Osteocyte (in vitro differentiated cells): ENCODE measurements at places on chromosomes 4 and X. TPM values are rescaled to one million over a fixed set of nuclear protein-coding genes. Genes with fewer than 3 reads are reported as not detected.
A peak's percentile ranks its signal among the peaks of the same experiment; 100 is the strongest.

DNA sequence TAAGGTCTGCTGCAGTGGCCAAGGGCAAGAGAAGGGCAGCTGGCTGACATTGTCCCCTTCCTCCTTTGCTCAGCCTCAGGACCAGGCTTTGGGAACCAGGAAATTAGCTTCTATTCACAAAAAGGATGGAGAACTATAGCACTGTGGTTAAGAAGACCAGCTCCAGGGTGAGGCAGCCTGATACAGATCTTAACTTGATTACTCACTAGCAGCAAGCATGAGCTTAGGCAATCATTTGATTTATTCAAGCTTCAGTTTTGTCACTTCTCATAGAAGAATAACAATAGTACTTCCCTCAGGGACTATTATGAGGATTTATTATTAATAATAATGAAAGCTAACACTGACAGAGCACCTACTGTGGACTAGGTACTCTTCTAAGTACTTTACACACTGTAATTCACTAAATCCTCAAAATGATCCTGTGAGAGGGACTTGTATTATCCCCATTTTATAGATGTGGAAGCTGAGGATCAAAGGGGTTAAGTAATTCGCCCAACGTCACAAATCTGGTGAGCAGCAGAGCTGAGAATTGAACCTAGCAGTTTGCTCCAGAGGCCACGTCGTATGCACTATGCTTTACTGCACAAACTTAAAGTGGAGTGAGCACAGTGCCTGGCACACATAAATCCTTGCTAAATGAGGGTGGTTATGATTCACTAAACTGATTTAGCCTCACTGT is 130.4 kb upstream of the PAK3 start:
- no peak overlapping the region for H3K4me3 ChIP-seq
- no peak for DNase-seq
- no peaks in the 10 kb centered on the region for H3K36me3 ChIP-seq
- H3K27me3 ChIP-seq, result no peaks in the 10 kb centered on the region
- H3K27ac ChIP-seq, result no peak overlapping the region
- H3K4me1 ChIP-seq, result no peaks in the 10 kb centered on the region

DNA sequence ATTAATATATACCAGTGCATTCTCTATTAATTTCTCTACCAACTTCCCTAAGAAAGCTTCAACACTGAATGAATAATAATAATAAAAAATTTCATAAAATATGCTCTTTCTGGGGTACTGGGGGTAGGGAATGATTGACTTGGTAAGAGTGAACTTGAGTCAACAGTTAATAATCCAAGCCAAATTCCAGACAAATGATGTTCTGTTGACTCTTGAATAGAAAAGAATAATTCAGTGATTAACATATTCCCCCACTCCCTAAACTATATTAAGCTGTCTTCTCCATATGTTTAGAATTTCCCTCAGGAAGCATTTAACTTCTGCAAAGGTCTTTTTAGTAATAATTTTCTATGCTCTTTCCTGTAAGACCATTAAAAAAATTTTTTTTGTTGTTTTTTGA is 12.3 kb downstream of the PGRMC2 start:
- H3K27ac ChIP-seq, result peak overlapping the region; percentile 27
- H3K36me3 ChIP-seq, result peaks cover 22% of the 10 kb centered on the region
- H3K27me3 ChIP-seq, result no peaks in the 10 kb centered on the region
- DNase-seq, result no peak

DNA sequence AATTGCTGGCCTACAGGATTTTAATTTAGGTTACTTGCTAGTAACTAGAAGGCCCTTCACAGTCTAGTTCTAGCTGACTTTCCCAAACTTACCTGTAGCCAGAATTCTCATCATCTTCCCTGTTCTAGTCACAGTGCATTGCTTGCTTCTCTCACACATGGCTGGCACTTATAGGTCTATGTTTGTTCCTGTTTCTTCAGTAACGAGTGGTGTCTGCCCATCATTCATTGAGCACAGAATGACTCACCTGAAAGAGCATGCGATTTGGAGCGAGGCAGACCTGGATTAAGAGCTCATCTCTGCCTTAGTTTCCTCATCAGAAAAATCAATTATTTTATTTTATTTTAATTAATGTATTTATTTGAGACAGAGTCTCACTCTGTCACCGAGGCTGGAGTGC is 201.7 kb upstream of the ANK2 start:
- no peaks in the 10 kb centered on the region for H3K36me3 ChIP-seq
- H3K27me3 ChIP-seq, result peaks cover 19% of the 10 kb centered on the region
- DNase-seq, result no peak
- no peak overlapping the region for H3K27ac ChIP-seq

- H3K27ac ChIP-seq, result peak overlapping the region; percentile 90
- H3K4me3 ChIP-seq, result peak overlapping the region; percentile 42
- no peaks in the 10 kb centered on the region for H3K27me3 ChIP-seq
- H3K36me3 ChIP-seq, result no peaks in the 10 kb centered on the region
Observed at GRCh38 chr4:181959121-181959520, 284.1 kb upstream of the TENM3 start.

GRCh38 chr4:155973639-155974475 is 20.2 kb upstream of the CTSO start:
- H3K4me3 ChIP-seq, result no peak overlapping the region
- no peak for DNase-seq
- H3K4me1 ChIP-seq, result peaks cover 2% of the 10 kb centered on the region
- H3K27me3 ChIP-seq, result peaks cover 2% of the 10 kb centered on the region
- H3K27ac ChIP-seq, result no peak overlapping the region

- no peaks in the 10 kb centered on the region for H3K36me3 ChIP-seq
- no peak overlapping the region for H3K4me3 ChIP-seq
- H3K4me1 ChIP-seq, result no peaks in the 10 kb centered on the region
- peaks cover 27% of the 10 kb centered on the region for H3K27me3 ChIP-seq
- no peak overlapping the region for H3K27ac ChIP-seq
Observed at GRCh38 chr4:3066836-3067400, 7.4 kb downstream of the HTT-AS start.

DNA sequence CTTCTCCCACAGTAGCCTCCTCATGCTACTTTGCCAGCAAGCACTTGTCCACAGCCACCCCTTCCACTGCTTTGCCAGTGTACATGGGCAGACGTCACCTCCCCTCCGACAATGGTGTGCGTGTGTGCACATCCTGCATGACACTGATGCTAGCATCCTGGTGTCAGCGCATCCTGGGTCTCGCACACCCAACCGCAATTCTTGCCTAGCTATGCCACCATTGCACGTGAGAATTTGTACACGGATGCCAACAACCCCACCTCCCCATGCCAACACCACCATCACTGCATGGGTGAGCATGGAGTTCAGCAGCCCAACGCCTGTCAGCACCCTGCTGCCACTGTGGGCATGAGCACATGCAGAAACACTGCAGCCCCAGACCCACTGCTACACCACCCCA is 550.0 kb downstream of the STPG2 start:
- no peaks in the 10 kb centered on the region for H3K27me3 ChIP-seq
- H3K27ac ChIP-seq, result no peak overlapping the region
- no peaks in the 10 kb centered on the region for H3K4me1 ChIP-seq
- H3K36me3 ChIP-seq, result no peaks in the 10 kb centered on the region
- DNase-seq, result no peak

GRCh38 chr4:69753686-69754085 is 6.7 kb downstream of the SULT1B1 start:
- no peaks in the 10 kb centered on the region for H3K36me3 ChIP-seq
- peaks cover 12% of the 10 kb centered on the region for H3K4me1 ChIP-seq
- DNase-seq, result no peak
- H3K27ac ChIP-seq, result no peak overlapping the region
- no peak overlapping the region for H3K4me3 ChIP-seq
- H3K27me3 ChIP-seq, result no peaks in the 10 kb centered on the region

GRCh38 chr4:1628892-1629698 is 55.0 kb downstream of the FAM53A start:
- no peaks in the 10 kb centered on the region for H3K36me3 ChIP-seq
- no peaks in the 10 kb centered on the region for H3K4me1 ChIP-seq
- H3K27ac ChIP-seq, result no peak overlapping the region
- no peak overlapping the region for H3K4me3 ChIP-seq
- H3K27me3 ChIP-seq, result no peaks in the 10 kb centered on the region

DNA sequence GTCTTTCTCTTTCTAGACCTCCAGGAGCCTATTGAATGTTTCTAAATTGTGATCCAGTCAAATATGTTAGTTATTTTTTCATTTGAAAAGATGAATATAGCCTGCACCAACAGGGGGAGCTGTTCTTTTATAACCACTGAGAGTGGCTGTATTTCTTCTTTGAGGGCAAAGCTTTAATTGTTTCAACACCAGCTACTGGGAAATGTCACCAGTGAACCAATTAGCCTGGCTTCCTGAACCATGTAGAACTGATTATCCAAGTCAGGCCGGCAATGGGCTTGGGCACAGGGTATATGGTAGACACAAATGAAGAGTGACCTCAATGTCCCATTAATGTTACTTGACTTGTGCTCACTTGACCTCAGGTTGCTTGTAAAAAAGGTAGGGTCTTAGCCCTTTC is 4.8 kb upstream of the DAPP1 start:
- DNase-seq, result no peak
- H3K27ac ChIP-seq, result no peak overlapping the region
- no peaks in the 10 kb centered on the region for H3K4me1 ChIP-seq
- H3K4me3 ChIP-seq, result no peak overlapping the region
- H3K36me3 ChIP-seq, result no peaks in the 10 kb centered on the region

- H3K27me3 ChIP-seq, result peaks cover 16% of the 10 kb centered on the region
- no peak overlapping the region for H3K4me3 ChIP-seq
- H3K27ac ChIP-seq, result no peak overlapping the region
- DNase-seq, result no peak
Observed at GRCh38 chr4:79034544-79034943, 95.3 kb upstream of the PAQR3 start.

DNA sequence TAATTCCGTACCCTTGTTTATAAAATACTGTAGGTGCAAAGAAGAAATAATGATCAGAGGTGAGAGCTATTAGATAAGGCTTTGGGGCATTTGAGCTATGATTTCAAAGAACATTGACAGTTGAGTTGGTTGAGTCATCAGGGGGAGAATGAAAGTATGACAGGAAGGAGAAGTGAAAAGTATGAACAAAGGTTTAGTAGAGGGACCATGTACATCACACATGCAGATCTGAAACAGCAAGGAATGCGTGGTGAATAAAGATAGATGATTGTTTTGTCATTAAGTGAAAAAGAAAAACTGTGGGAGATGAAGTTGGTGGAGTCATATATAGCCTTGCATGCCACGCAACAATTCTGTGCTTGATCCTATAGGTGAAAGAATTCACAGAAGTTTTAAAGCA is 163.1 kb downstream of the ARAP2 start:
- H3K4me3 ChIP-seq, result no peak overlapping the region
- no peak overlapping the region for H3K27ac ChIP-seq
- DNase-seq, result no peak
- no peaks in the 10 kb centered on the region for H3K27me3 ChIP-seq
- no peaks in the 10 kb centered on the region for H3K4me1 ChIP-seq

- H3K27ac ChIP-seq, result no peak overlapping the region
- H3K27me3 ChIP-seq, result peaks cover 6% of the 10 kb centered on the region
- no peak overlapping the region for H3K4me3 ChIP-seq
- no peak for DNase-seq
Observed at GRCh38 chrX:70769659-70770227, 138.8 kb downstream of the TEX11 start.

DNA sequence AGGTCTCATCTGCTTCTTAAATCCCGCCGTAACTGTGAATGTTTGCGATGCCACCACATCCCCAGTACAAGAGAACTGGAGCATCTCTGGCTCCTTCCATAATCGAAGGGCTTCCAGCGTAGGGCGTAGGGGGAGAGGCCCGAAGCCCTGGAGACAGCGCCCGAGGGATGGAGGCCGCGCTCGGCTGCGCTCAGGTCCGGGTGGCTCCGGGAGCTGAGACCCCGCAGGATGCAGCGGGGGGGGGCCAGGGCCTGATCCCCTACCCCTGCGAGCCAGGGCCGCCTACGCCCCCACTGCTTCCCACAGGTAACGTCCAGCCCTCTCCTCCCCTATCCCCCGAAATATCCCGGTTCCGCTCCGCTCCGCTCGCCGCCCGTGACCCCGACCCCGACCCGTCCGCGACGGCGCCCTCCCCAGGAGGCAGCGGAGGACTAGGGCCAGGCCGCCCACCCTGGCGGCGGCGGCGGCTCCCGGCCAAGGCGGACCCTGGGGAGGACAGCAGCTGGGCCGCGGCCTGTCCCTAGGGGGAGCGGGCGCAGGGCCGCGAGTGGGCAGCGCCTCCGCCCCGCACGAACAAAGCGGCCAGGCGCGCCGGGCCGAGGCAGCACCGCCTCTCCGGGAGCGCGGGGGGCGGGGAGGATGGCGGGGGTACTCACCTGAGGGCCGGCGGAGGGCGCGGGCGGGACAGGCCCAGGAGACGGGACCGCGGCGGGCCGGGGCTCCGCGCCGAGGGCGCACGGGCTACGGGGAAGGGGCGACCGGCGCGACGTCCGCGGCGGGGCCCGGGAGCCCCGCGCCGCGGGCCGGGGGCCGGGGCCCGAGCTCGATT is 723 bp downstream of the WDFY3 start:
- peak; percentile 86 for DNase-seq
- peak overlapping the region; percentile 83 for H3K4me3 ChIP-seq
- H3K27me3 ChIP-seq, result no peaks in the 10 kb centered on the region
- H3K27ac ChIP-seq, result peak overlapping the region; percentile 79

GRCh38 chr4:40547789-40548132 is 81.9 kb downstream of the RBM47 start:
- no peak for DNase-seq
- no peak overlapping the region for H3K27ac ChIP-seq
- peaks cover 4% of the 10 kb centered on the region for H3K27me3 ChIP-seq
- no peak overlapping the region for H3K4me3 ChIP-seq

GRCh38 chr4:83285055-83285407 is 433 bp upstream of the COQ2 start:
- DNase-seq, result no peak
- peaks cover 28% of the 10 kb centered on the region for H3K4me1 ChIP-seq
- H3K27me3 ChIP-seq, result no peaks in the 10 kb centered on the region
- peak overlapping the region; percentile 90 for H3K4me3 ChIP-seq
- H3K27ac ChIP-seq, result peak overlapping the region; percentile 99

GRCh38 chr4:121674696-121675095 is 22.1 kb downstream of the ANXA5 start:
- H3K27me3 ChIP-seq, result no peaks in the 10 kb centered on the region
- H3K4me3 ChIP-seq, result no peak overlapping the region
- H3K4me1 ChIP-seq, result peaks cover 26% of the 10 kb centered on the region
- no peak for DNase-seq
- no peak overlapping the region for H3K27ac ChIP-seq
- peaks cover 59% of the 10 kb centered on the region for H3K36me3 ChIP-seq

- DNase-seq, result no peak
- H3K27me3 ChIP-seq, result no peaks in the 10 kb centered on the region
- no peak overlapping the region for H3K4me3 ChIP-seq
- no peaks in the 10 kb centered on the region for H3K36me3 ChIP-seq
Observed at GRCh38 chrX:97524340-97524739, 640.6 kb downstream of the RPA4 start.

Gene ADH6
- not detected in 2 replicates for total RNA-seq

Gene FGF5
- 7.0 and 8.2 TPM in 2 replicates for total RNA-seq

Gene AR
- 10.2 and 10.4 TPM in 2 replicates for total RNA-seq

Gene DSPP
- not detected in 2 replicates for total RNA-seq

Gene TNMD
- not detected in 2 replicates for total RNA-seq

Gene SPACA5
- total RNA-seq, result not detected in 2 replicates

Gene MAGEC1
- total RNA-seq, result not detected in 2 replicates

Gene MAP3K15
- total RNA-seq, result 0.68 TPM in 1 of 2 replicates, not detected in the other

Gene GBA3
- total RNA-seq, result not detected in 2 replicates
